Mesenchymal stem cell (in vitro differentiated cells and primary cell): ENCODE measurements at places on chromosomes 16 and 17.
A peak's percentile ranks its signal among the peaks of the same experiment; 100 is the strongest.

GRCh38 chr17:7056386-7056785 lies 12.5 kb upstream of the SLC16A11 start:
- DNase-seq: peak; percentile 57

- DNase-seq: peak; percentile 100
These were observed at the start of gene HS3ST3B1 for GRCh38 chr17:14300575-14301278. HS3ST3B1 (plus strand) TSS chr17:14301081; CDS start chr17:14301519, 438 bp downstream.

DNA sequence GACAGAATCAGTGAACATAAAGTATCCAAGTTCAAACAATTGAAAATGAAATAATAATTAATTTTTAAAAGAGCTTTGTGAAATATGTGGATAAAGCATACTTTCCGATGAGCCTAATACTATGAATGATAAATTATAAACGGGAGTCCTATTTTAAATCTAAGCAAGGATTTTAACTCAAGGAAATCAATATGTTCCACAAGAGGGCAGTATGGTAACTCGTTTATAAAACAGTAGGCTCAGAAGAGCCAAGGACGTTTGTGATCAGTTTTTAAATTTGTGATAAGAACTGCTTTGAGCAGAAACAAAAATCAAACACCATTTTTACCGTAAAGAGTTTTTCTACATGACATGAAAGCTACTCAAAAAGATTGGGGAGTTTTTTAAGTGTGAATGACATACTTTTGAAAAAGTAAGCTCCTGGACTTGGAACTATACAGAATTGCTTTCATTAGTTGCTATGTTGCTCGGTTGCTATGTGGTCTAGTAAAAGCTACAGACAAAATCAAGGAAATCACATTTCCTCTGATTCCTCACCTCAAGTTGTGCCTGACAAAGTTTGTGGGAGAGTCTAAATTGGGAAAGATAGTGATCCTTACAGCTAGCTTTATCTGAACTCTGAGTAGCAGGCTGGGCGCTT lies 11.8 kb upstream of the TEKT1 start:
- peak; percentile 54 for DNase-seq

DNA sequence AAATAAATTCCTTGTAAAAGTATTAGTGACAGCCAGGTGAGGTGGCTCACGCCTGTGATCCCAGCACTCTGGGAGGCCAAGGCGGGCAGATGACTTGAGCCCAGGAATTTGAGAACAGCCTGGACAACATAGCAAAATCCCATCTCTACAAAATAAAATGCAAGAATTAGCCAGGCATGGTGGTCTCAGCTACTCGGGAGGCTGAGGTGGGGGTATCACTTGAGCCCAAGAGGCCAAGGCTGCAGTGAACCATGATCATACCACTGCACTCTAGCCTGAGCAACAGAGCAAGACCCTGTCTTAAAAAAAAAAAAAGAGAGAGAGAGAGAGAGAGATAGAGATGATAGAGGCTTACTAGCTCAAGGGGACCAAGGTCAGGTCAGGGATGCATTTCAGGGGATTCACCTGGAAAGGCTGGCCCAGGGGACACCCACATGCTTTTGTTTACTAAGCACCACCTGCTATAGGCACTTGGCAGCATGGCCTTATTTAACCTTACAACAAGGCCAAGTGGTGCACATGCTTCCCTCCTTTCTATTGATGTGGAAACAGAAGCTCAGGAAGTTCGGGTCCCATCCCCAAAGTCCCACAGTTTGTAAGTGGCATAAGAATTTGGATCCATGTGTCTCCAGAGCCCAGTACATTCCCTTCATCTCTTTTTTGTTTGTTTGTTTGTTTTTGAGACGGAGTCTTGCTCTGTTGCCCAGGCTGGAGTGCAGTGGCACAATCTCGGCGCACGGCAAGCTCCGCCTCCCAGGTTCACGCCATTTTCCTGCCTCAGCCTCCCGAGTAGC lies 12.4 kb upstream of the SRCIN1 start:
- no peak for DNase-seq

DNA sequence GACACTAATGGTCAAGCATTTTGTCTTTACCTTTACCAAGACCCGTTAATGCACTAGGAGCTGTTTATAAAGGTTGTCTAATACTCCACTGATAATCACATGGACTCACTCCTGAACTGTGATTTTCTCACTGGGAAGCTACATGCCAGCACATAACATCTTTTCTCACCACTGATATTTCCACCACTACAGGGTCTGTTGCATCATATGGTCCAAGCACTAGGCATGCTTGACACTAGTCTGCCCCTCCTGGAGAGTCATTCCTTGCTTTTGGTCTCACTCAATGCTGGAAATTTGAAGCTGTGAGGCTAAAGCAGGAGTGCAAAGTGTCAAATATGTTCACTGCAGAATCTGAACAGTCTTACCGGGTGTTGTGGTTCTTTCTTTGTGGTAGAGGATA lies 1576.8 kb downstream of the CDH8 start:
- DNase-seq: no peak

DNA sequence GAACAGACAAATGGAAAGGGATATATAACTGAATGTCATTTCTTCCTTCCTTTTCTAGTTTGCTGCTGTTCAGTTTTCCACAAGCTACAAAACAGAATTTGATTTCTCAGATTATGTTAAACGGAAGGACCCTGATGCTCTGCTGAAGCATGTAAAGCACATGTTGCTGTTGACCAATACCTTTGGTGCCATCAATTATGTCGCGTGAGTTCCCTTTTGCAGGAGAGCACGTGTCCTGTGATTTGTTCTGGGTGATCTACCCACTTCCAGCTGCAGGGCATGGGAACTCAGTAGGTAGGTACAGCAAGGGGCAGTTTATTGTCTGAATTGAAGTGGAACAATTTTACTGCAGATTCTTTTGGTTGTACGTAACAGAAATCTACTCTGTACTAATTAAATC lies 8.8 kb downstream of the ITGAL start:
- DNase-seq: no peak

DNA sequence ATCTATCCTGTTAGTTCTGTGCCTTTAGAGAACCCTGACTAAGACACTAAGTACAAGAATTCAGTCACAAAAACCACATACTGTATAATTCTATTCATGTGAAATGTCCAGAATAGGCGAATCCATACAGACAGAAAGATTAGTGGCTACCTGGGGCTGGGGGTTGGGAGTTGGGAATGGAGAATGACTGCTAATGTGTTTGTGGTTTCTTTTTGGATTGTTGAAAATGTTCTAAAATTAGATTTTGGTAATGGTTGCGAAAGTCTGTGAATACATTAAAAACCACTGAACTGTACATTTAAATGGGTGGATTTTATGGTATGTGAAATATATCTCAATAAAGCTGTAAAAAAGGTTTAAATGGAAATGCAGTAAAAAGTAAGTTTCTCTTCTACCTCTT lies 80.4 kb upstream of the AKTIP start:
- no peak for DNase-seq

GRCh38 chr16:84700446-84701300 lies 873 bp downstream of the USP10 start:
- peak; percentile 64 for DNase-seq

DNA sequence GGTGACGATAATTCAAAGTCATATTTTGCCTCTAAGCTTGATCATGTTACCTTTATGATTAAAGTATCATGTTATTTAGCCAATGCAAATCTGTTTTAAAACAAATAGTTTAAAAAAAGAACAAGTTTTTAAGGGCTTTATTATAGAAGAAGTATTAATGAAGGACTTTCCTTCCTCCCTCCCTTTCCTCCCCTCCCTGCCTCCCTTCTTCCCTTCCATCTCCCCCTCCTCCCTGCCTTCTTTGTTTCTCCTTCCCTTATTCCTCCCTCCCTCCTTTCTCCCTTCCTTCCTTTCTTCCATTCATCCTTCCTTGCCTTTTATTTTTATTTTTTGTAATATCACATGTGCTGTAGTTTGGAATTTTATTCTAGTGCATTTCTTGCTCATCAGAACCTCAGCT lies 26.4 kb downstream of the NQO1 start:
- no peak for DNase-seq
